ENCODE measurements at places on chromosomes 16 and 17.

DNA sequence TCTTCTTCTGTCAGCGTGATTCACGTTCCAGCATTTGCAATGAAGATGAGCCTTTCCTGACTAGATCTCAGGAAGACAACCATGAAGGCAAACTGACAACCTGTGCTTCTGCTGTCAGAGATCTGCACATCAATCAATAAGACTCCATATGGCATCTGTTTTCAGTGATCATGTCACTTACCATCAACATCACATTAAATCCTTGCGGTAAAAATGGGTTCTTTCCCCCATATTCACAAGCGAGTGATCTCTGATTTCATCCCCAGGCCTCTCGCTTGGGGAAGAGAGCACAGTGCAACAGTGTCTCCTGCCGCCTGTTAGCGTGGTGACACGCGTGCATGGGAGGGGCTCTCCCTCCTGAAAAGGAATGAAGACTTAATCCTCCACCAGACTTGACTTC lies 11.1 kb downstream of the NACA2 start:
- no peak for DNase-seq

GRCh38 chr17:70074236-70074830 lies 692 bp upstream of the KCNJ16 start:
- no peak for DNase-seq

DNA sequence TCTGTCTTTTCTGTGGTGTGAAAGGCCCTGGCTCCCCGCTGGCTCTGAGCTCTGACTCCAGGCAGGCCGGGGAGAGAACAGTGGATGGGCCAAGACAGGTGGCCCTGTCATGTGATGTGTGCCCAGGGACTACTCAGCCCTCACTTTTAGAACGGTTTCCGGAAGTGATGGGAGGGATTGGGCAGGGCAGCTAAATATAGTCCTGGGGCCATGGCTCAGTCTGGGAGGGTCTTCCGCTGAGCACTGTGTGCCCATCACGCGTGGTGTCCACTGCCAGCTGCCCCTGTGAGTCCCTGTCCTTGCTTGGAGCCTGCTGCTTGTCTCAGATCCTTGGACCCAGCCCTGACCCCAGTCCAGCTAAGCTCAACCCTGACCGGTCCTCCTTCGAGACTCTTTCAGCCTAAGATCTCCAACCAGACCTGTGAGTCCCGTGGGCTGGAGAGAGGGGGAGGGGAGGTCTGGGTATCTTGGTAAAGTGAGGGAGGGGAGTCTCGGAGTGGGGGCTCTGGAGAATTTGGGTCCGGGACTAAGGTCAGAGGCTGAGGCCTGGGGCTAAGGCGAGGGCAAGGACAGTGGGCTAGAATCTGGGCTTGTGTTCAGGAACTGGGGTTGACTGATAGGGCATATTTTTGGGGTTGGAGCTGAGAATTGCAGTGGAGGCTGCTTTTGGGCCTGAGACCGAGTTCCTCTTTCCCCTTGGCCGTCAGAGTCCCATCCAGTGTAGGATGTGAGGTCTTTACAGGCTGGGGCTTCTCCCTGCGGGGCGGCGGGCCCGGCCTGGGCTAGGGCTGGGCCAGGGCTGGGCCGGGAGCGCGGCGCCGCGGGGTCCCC lies at the start of gene TRIM72:
Gene TRIM72, plus strand, starts transcription at position 243 of the 831 bp plus-strand sequence. CDS start 620 bp downstream, outside the sequence.
- no peak for DNase-seq

- no peak for DNase-seq
Measured at GRCh38 chr17:63918305-63918704, 334 bp downstream of the GH1 start.

GRCh38 chr17:41522301-41523224 lies 3.9 kb upstream of the KRT15 start:
- no peak for DNase-seq

DNA sequence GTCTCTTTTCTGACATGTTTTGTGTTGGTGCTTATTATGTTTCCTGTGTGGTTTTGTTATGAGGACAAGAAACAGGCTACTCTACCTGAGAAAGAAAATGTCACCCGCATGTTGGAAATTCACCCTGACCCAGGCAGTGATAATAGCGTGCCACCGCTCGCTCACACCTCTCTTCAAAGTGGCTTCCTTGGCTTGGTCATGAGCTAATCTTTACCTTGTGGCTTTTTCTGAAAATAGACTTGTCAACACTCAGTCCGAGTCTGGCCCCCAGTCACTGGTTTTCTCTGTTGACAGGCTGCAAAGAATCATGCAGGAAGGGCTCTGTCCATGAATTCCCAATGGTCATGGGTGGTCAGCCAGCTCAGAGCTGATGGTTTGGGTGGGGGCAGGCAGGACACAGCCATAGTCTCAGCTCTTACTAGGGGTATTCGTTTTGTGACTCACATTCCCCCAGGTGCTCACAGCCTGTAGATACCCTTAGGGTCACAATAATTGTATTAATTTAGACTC lies 121.3 kb upstream of the CACNG5 start:
- DNase-seq = no peak

DNA sequence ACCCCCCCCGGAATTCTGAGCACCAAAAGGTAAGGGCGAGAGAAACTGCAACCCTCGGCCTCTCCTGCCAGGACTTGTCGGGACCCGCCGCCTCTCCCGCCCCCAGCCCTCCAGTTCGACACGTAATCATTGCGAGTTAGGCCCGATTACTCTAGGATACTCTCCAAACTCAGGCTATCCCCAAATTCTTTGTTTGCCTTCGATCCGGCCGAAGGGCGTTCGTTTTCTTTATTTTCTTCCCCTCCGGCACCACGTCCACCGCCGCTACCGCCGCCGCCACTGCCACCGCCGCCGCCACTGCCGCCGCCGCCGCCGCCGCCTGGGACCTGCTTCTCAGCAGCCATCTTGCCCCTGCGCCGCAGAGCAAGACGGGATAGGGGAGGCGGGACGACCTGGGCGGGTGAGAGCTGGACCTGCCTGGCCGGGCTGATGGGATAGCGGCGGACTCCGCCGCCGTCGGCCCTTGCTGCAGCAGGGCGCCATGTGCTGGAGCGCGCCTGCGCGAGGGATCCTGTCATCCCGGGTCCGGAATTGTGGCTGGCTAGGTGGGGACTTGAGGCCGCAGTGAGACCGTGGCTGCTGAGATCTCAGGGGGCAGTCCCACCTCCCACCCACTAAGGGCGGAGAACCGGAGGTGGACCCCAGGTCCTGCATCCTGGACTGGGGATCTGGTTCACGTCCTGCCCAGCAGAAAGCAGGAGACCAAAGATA lies at the start of gene SRP68:
Gene SRP68, minus strand, starts transcription at position 370 of the 711 bp plus-strand sequence. Its CDS starts 26 bp downstream, at position 344.
- peak; percentile 68 for DNase-seq

DNA sequence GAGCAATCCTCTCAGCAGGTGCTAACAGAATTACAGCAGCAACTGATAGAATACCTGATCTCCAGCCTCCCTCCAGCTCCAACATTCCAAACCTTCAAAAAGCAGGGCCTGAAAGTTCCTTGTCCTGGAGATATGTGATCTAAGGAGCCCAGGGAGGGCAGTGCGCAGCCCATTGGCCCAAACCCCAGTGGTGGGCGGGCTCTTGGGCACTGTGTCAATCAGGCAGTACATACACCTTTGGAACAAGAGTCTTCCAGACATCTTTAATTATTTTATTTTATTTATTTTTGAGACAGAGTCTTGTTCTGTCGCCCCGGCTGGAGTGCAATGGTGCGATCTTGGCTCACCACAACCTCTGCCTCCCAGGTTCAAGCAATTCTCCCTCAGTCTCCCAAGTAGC lies 24.2 kb downstream of the SLC12A3 start:
- no peak for DNase-seq

DNA sequence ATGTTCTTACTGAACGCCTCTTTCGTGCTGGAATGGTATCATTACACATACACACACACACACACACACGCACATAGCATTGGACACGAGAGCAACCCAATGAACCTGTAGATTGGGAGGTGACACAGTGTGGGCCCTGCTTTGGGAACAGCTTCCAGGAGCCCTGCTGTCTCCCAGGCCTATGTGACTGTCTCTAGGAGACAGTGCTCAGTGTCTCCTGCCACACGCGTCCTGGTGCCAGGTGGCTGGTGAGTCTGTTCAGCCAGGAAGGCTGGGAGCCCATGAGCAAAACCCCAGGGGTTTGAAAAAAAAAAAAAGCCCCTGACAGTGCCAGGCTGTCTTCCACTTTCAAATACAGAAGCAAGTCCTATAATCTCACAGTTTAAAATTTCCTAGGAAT lies 2.4 kb upstream of the SPOP start:
- DNase-seq = no peak

- DNase-seq = no peak
Measured at GRCh38 chr17:74408262-74408661, 23.6 kb upstream of the GPRC5C start.

- DNase-seq = no peak
Measured at GRCh38 chr17:3474212-3474611, 1.6 kb upstream of the ASPA start.

GRCh38 chr16:54335230-54335629 lies 48.6 kb upstream of the IRX3 start:
- DNase-seq = no peak

GRCh38 chr16:57941016-57941664 lies 29.8 kb downstream of the CNGB1 start:
- no peak for DNase-seq

GRCh38 chr17:58501451-58501850 lies 13.0 kb downstream of the MTMR4 start:
- no peak for DNase-seq

GRCh38 chr17:7552621-7553051 lies 3.8 kb downstream of the TNFSF12 start:
- DNase-seq = no peak

GRCh38 chr16:81744385-81744784 lies 34.7 kb upstream of the PLCG2 start:
- DNase-seq = no peak

GRCh38 chr17:19447085-19447583 lies 36.1 kb downstream of the RNF112 start:
- DNase-seq = peak; percentile 75

DNA sequence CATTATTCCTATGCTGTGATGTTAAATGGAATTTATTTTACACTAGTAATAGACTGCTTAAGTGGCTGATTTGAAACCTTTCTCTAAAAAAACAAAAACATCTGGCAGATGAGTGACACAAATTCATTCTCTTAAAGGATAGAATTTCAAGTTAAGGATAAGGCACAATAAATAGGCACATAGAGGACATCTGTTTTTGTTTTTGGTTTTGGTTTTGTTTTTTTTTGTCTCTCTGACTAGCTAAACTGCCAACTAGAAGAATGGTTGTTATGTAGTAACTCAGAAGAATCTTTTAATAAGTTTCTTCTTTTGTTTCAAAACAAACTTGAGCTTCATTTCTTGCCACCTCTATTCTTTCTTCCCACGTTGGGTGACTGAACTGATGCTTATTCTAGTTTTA lies 5.1 kb upstream of the VPS4A start:
- DNase-seq = no peak

DNA sequence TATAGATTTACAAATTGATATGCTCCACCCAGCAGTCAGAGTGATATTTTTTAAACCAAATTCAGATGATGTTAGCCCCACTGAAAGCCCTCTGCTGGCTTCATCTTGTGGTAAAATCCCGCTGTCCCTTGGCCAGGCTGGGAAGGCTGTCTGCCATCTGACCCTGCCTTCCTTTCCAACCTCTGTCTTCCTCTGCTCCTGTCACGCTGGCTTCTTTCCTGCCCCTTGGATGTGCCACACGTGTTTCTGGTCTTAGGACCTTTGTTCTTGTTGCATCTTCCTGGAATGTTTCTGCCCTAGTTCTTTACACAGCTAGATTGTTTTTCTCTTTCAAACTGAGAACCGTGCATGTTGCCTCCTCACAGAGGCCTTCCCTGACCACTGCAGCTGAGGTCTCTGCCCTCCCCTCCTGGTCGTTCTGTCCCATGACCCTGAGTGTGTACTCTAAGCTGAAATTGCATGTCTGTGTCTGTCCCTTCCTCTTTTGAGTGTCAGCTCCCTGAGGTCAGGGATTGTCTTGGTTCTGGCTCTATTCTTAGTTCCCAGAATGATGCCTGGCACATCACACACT lies 11.4 kb downstream of the NT5M start:
- DNase-seq = no peak

GRCh38 chr16:71242601-71243000 lies 12.1 kb upstream of the HYDIN start:
- DNase-seq = no peak

DNA sequence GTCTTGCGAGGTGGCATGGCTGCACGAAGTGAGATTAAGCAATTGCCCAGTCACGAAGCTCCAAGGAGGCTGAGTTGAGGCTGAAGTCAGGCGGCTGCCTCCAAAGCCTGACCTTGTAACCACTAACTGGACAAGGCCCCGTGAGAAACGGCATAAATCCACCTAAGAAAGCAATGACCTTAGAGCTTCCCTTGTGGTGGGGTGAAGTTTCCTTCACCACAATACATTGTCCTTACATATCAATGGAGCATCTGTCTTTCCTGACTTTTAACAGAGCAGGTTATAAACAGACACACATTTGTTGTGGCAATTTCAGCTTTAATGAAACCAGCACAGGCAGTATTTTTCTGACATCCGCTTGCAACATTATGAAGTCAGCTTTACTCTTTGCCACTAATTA lies 2.5 kb upstream of the MED9 start:
- no peak for DNase-seq

DNA sequence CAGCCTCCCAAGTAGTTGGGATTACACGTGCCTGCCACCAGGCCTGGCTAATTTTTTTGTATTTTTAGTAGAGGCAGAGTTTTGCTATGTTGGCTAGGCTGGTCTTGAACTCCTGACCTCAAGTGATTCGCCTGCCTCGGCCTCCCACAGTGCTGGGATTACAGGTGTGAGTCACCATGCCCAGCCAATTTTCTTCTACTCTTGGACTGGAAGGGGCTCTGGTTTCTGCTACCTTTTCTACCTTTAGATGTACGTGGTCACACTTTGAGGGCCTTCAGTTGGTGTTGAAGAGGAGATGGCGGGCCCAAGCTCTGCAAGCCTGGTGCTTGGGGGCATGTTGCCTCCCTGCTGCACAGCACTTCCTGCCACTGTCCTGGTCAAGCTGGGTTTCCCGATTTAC lies 173.6 kb downstream of the PRKCA start:
- DNase-seq = no peak

DNA sequence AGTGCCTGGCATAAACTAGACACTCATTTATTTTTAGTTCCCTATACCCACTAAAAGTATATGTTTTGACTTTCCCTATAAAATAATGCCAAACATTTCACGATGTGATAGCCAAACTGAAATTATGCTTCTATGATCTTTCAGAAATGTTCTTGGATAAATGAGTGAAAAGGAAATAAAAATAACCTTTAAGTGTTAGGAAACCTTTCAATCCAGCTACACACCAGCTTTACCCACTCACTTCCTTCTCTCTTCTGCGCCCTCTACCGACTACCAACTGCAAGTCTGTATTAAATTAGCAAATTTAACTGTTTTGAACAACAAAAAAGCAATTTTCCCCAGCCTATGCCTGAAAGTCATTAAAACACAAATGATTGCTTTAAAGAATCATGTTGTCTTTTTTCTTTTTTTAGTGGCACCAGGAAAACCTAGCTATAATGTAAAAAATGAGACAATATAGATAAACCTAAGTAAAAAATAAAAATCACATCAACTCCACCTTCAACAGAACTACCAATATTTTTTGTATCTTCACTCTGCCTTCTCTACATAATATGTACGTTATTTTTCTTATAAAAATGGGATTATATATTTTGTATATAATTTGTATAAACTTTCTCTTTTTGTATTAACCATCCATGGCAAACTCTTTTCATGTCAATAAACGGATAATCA lies 13.2 kb upstream of the TMEM100 start:
- DNase-seq = peak; percentile 23
